SK-N-SH (cell line): ENCODE measurements at places on chromosomes 6 and 20.

DNA sequence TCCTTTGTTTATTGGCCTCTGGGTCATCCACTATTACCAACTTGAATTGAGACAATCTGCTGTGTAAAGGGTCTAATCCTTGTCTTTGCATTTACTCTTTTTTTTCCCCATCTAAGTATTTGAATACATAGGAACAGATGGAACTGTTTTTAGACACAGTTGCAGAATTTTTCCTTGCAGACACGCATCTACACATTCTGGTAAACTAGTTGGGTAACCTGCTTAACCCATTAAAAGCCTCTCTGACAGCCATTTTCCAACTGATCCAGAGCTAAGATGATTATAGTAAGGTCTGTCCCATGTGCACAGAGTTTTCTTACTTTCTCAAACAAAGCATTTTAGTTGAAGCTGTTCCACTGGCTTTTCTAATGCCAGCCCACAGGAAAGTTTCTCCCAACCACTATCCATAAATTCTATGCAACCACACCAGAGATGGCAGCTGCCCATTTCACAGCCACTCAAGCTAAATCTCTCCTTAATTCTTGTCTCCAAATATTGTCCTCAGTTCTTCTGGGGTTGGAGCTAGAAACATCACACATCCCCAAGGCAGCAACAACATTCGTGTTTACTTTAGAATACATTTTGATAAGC lies 492.1 kb downstream of the MAFB start:
- H3K4me3 ChIP-seq: no peak overlapping the region
- H3K27me3 ChIP-seq: no peaks in the 10 kb centered on the region
- no peak overlapping the region for H3K27ac ChIP-seq
- no peaks in the 10 kb centered on the region for H3K4me1 ChIP-seq

- H3K27ac ChIP-seq: no peak overlapping the region
- H3K4me3 ChIP-seq: no peak overlapping the region
- H3K4me1 ChIP-seq: no peaks in the 10 kb centered on the region
- no peak for DNase-seq
Observed at GRCh38 chr6:111183702-111184517, 96.6 kb downstream of the SLC16A10 start.

- H3K4me1 ChIP-seq: no peaks in the 10 kb centered on the region
- H3K36me3 ChIP-seq: no peaks in the 10 kb centered on the region
- H3K27me3 ChIP-seq: no peaks in the 10 kb centered on the region
- no peak for DNase-seq
- H3K4me3 ChIP-seq: no peak overlapping the region
Observed at GRCh38 chr20:50717974-50718761, 13.2 kb upstream of the PARD6B start.

GRCh38 chr6:53898026-53898795 lies 103.4 kb downstream of the LRRC1 start:
- H3K27me3 ChIP-seq: no peaks in the 10 kb centered on the region
- H3K36me3 ChIP-seq: no peaks in the 10 kb centered on the region
- H3K4me3 ChIP-seq: no peak overlapping the region
- no peak overlapping the region for H3K27ac ChIP-seq
- H3K4me1 ChIP-seq: no peaks in the 10 kb centered on the region
- DNase-seq: no peak

DNA sequence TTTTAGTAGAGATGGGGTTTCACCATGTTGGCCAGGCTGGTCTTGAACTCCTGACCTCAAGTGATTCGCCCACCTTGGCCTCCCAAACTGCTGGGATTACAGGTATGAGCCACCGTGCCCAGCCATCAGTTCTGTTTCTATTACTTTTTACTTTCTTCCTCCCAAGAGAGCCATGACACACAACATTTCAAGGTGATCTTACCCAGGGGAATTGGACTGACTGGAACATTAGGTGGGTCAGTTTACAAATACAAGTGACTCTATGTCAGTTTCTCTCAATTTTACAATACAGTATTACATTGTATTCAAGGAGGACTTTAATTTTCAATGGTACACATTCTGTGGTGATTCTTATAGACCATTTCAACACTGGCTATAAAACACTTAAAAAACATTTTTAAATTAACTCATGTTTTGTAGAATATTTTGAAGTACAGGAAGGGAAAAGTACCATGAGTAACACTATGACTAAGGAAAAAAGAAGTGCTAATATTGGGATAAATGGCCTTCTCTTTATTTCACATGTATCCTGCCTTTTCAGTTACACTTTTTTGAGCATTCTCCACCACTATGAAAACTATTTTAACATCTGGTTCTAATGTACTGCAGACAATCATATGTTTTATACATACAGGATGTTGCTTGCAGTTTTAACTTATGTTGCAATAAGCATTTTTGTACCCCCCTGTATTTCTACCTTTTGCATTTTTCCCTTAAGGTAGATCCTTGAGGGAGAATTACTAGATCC lies 8.4 kb downstream of the TPBG start:
- peaks cover 28% of the 10 kb centered on the region for H3K36me3 ChIP-seq
- H3K4me1 ChIP-seq: no peaks in the 10 kb centered on the region; the same call in none of the 2 replicates
- no peak for DNase-seq
- no peak overlapping the region for H3K27ac ChIP-seq
- H3K27me3 ChIP-seq: no peaks in the 10 kb centered on the region
- no peak overlapping the region for H3K4me3 ChIP-seq

DNA sequence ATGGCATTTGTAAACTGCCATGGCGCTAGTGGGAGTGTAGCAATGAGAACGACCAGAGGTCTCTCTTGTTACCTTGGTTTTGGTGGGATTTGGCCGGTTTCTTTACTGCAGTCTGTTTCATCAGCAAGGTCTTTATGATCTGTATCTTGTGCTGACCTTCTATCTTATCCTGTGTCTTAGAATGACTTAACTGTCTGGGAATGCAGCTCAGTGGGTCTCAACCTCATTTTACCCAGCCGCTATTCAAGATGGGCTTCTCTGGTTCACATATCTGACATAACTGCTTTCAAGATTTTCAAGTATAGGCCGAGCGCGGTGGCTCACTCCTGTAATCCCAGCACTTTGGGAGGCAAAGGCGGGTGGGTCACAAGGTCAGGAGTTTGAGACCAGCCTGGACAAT lies 1.9 kb upstream of the SFT2D1 start:
- no peak for DNase-seq
- H3K36me3 ChIP-seq: no peaks in the 10 kb centered on the region
- H3K27me3 ChIP-seq: no peaks in the 10 kb centered on the region
- no peak overlapping the region for H3K4me3 ChIP-seq
- 0 out of 2 replicates have a peak, but pooled peaks cover 4% of the 10 kb centered on the region for H3K4me1 ChIP-seq

DNA sequence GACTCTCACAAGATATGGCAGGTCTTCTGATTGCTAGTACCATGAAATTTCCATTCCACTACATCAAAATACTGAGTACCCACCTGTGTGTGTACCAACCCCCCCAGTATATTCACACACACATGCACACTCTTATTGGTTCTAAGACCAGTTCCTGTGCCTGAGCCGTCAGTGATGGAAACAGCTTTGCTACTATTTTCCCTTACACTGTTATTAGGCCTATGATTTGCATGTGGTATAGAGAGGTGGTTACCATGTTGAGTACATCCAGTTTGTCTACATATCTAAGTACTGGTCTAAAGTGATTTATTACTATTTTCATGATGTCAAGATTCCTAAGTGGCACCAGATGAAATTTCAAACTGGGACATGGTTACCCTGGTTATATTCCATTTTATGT lies 459.9 kb downstream of the BCKDHB start:
- no peaks in the 10 kb centered on the region for H3K4me1 ChIP-seq
- DNase-seq: no peak
- H3K27me3 ChIP-seq: no peaks in the 10 kb centered on the region

DNA sequence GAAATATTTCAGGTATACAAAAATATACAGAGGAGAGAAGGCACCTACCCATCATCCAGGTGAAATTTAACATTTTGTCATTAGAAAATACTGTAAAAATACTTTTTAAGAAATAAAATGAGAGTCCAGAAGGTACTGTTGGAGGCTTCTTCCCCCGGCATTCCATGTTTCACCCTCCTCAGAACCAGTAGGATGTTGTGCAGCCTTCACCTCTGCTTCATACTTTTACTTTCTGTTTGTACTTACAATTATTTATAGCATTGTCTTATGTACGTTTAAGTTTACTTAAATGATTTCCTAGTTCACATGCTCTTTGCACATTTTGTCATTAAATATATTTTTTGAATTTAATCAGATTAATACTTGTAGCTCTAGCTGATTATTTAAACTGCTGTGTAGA lies 30.9 kb downstream of the TMEM200A start:
- H3K36me3 ChIP-seq: no peaks in the 10 kb centered on the region; the same call in 1 of the 2 replicates
- peak overlapping the region; percentile 70 for H3K27ac ChIP-seq
- H3K27me3 ChIP-seq: no peaks in the 10 kb centered on the region
- no peaks in the 10 kb centered on the region; the same call in none of the 2 replicates for H3K4me1 ChIP-seq
- DNase-seq: no peak

DNA sequence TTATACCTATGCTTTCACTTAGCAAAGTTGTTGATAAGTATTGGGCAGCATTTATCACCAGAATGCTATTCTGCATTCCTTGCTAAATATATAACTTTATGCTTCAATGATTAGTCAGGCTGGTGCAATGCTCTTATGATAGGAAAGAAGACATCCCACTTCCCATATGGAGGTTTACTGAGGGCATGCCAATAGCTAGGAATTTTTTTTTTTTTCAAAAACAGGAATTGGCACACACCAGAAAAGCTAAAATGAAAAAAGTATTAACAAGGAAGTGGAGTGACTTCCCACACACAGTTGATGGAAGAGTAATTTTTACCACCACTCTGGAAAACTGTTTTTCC lies 90.8 kb downstream of the FRK start:
- H3K4me3 ChIP-seq: no peak overlapping the region
- no peaks in the 10 kb centered on the region; the same call in 1 of the 2 replicates for H3K4me1 ChIP-seq
- H3K27ac ChIP-seq: no peak overlapping the region
- H3K27me3 ChIP-seq: no peaks in the 10 kb centered on the region
- no peaks in the 10 kb centered on the region for H3K36me3 ChIP-seq

- H3K36me3 ChIP-seq: peaks cover 8% of the 10 kb centered on the region
- DNase-seq: no peak
- H3K4me3 ChIP-seq: peak overlapping the region; percentile 45; the same call in 1 of the 2 replicates
- no peaks in the 10 kb centered on the region for H3K27me3 ChIP-seq
- peaks cover 31% of the 10 kb centered on the region for H3K4me1 ChIP-seq
- H3K27ac ChIP-seq: peak overlapping the region; percentile 97
Observed at GRCh38 chr6:113375950-113376846, 480.9 kb upstream of the MARCKS start.

DNA sequence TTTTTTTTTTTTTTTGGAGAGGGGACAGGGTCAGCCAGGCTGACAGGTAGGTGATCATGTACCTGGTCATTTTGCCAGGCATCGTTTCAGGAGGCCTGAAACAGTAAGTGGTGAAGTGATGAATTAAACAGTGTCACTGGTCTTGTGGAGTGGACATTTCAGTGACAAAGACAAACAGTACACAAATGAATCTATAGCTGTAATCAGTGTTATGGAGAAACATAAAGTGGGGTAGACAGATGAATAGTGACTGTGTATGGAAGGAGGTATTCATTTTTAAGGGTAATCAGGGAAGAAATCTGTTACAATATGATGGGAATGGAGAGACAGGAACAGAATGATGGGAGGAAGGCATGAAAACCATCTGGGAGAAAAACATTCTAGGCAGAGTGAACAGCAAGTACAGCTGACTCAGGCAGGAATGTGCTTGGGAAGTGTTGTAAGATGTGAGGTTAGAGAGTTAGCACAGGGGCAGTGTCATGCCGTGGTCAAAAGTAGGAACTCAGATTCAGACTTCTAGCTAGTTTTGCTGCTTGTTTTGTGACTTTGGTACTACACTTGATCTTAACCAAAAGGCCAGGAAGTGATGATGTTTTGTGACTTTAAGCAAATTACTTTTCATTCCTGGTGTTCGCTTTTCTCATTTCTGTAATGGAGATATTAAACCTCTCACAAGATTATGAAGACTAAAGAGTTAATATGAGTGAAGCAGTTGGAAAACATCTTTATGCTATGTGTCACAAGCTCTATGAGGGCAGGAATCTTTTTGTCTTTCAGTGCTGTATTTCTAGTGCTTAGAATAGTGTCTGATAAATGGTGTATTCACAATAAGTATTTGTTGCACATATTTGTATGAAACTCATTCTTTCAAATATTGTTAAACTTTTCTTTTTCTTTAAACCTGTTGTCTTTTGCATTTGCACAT lies 43.4 kb downstream of the QKI start:
- peaks cover 9% of the 10 kb centered on the region; the same call in 1 of the 2 replicates for H3K4me1 ChIP-seq
- peak overlapping the region; percentile 67 for H3K27ac ChIP-seq
- no peaks in the 10 kb centered on the region for H3K27me3 ChIP-seq
- no peak overlapping the region for H3K4me3 ChIP-seq

- no peaks in the 10 kb centered on the region for H3K4me1 ChIP-seq
- H3K36me3 ChIP-seq: no peaks in the 10 kb centered on the region
- DNase-seq: no peak
- no peak overlapping the region for H3K4me3 ChIP-seq
- H3K27me3 ChIP-seq: no peaks in the 10 kb centered on the region
Observed at GRCh38 chr6:63537201-63537958, 34.9 kb upstream of the LOC128125822 start.

DNA sequence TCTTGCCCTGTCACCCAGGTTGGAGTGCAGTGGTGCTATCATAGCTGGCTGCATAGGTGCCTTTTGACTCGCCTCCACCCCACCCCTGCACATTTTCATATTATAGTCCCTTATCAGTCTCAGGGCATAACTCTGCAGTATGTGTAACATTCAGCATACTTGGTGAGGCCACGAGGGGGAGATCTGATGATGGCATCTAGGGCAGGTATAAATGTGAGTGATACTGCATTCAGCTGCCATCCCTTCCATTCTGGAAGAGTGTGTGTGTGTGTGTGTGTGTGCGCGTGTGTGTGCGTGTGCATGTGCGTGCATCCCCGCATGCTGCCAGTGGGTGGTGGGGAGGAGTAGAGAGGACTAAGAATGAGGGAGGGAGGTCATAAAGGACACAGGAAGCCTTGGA lies 81.4 kb downstream of the JARID2 start:
- no peaks in the 10 kb centered on the region for H3K27me3 ChIP-seq
- H3K36me3 ChIP-seq: no peaks in the 10 kb centered on the region
- H3K4me3 ChIP-seq: no peak overlapping the region
- no peak overlapping the region for H3K27ac ChIP-seq
- H3K4me1 ChIP-seq: peaks cover 10% of the 10 kb centered on the region
- peak; percentile 40 for DNase-seq

- no peaks in the 10 kb centered on the region for H3K27me3 ChIP-seq
- no peaks in the 10 kb centered on the region for H3K36me3 ChIP-seq
- DNase-seq: no peak
- peak overlapping the region; percentile 20; the same call in 1 of the 2 replicates for H3K4me3 ChIP-seq
Observed at GRCh38 chr20:2386516-2387179, 5.9 kb downstream of the TGM6 start.

DNA sequence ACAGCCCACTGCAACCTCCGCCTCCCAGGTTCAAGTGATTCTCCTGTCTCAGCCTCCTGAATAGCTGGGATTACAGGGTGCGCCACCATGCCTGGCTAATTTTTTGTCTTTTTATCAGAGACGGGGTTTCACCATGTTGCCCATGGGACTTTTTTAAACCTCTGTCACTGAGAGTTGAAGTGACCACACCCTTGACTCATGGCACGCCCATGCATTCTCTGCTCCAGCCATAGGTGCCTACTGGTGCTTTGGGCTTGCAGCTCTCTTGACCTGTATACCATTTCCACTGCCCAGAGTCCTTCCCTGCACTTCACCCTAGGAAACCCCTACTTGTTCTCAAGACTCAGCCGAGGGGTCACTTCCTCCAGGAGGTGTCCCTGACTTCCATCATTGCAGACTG lies 2.4 kb upstream of the SCRT2 start:
- peaks cover 22% of the 10 kb centered on the region; the same call in 1 of the 2 replicates for H3K27me3 ChIP-seq
- H3K4me3 ChIP-seq: no peak overlapping the region
- no peaks in the 10 kb centered on the region for H3K36me3 ChIP-seq
- H3K4me1 ChIP-seq: peaks cover 15% of the 10 kb centered on the region; the same call in 1 of the 2 replicates
- DNase-seq: no peak
- no peak overlapping the region for H3K27ac ChIP-seq
